Left lung (tissue), 14 donors: ENCODE measurements at places on chromosomes 7 and 10. TPM values are rescaled to one million over a fixed set of nuclear protein-coding genes. Genes with fewer than 3 reads are reported as not detected.

Gene CCDC3
- polyA plus RNA-seq = 6.0 TPM

Gene MET
- polyA plus RNA-seq = 24.7 TPM

Gene GIMAP7
- 28.7 TPM for polyA plus RNA-seq

Gene SCIN
- polyA plus RNA-seq = 6.5 TPM

Gene CDHR1
- polyA plus RNA-seq = 0.27 TPM

Gene ZNF32
- 46.6 TPM for polyA plus RNA-seq

Gene CRYGN
- polyA plus RNA-seq = 0.43 TPM

Gene CREB5
- polyA plus RNA-seq = 15.5 TPM

Gene EPO
- polyA plus RNA-seq = 0.28 TPM

Gene ATOH7
- polyA plus RNA-seq = 0.14 TPM

Gene FRG2B
- not detected for polyA plus RNA-seq

Gene SPDYE1
- 1.7 TPM for polyA plus RNA-seq
